Type B pancreatic cell (in vitro differentiated cells): ENCODE measurements at places on chromosomes 6 and 20. TPM values are rescaled to one million over a fixed set of nuclear protein-coding genes. Genes with fewer than 3 reads are reported as not detected.

The CLPSL1 gene
- not detected in 2 replicates for total RNA-seq

The DEF6 gene
- 6.2 and 12.1 TPM in 2 replicates for total RNA-seq

The SLC12A5 gene
- 3.1 and 5.1 TPM in 2 replicates for total RNA-seq

The LTB gene
- total RNA-seq: 0.34 and 1.0 TPM in 2 replicates

The TUBB2B gene
- total RNA-seq: 37.8 and 158 TPM in 2 replicates

- no peaks in the 10 kb centered on the region for H3K36me3 ChIP-seq
- no peak for DNase-seq
- H3K4me3 ChIP-seq: no peak overlapping the region
- H3K27me3 ChIP-seq: no peaks in the 10 kb centered on the region
Measured at GRCh38 chr6:139627091-139627490, 252.6 kb upstream of the CITED2 start.

DNA sequence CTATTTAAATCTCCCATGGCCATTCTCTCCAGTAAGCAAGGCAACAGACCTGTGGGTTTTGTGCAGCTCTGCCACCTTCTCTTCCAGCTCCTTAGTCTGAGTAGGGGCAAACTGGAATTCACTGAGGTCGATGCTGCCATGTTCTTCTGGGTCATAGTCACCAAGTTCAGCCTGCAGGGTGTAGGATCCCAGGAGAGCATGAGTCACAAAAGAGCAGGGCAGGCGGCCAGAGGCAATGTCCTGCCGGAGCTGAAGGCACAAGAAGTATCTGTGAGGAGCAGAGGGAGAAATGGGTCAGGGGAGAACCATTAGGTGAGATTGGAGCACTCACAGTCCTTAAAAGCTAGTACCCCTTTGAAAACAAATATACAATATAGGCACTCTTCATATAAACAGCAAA lies 73.7 kb downstream of the SMLR1 start:
- H3K4me1 ChIP-seq: no peaks in the 10 kb centered on the region
- H3K4me3 ChIP-seq: no peak overlapping the region
- DNase-seq: no peak
- H3K36me3 ChIP-seq: no peaks in the 10 kb centered on the region

DNA sequence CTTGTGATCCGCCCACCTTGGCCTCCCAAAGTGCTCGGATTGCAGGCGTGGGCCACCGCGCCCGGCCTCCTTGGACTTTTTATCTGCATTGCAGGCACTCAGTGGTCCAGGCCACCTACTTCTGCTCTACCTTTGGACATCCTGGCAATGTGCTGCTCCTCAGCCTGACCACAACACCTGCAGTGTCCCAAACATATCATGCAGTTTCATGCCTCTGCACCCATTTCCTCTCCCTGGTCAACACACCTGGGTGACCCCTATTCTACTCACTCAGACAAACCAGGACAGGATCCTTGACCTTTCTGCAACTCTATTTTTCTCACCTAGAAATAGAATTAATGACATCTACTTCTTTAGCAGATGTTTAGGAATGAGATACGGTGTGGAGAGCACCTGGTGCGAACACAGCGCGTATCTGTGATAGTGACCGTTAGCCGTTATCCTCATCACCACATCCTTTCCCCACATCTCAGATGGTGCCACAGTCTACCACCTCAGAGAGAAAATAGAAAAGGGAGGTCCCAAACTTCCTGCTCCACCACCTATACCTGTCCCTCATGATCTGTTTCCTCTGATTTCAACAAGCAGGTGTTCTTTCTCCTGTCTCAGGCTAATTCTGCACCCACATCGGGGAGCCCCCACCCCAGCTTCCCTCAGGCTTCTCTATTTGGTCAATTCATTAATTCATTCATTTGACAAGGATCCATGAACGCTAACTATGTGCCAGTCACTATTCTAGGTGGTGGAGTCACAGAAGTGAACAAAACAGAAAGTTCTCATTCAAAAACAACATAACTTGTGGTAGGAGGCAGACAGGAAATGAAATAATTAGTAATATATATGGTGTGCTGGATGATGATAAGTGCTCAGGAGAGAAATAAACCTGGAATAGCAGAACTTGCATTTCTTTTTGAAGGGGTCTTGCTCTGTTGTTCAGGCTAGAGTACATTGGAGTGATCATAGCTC lies 4.3 kb upstream of the BTN3A2 start:
- H3K27ac ChIP-seq: no peak overlapping the region
- H3K4me1 ChIP-seq: no peaks in the 10 kb centered on the region
- H3K4me3 ChIP-seq: no peak overlapping the region
- DNase-seq: no peak
- H3K27me3 ChIP-seq: no peaks in the 10 kb centered on the region
- H3K36me3 ChIP-seq: no peaks in the 10 kb centered on the region
